B cell (primary cell): ENCODE measurements at places on chromosomes 13 and 19.

GRCh38 chr19:861756-862580 lies 2.5 kb downstream of the CFD start:
- DNase-seq = peak; percentile 65
- H3K36me3 ChIP-seq = no peaks in the 10 kb centered on the region

- no peaks in the 10 kb centered on the region for H3K36me3 ChIP-seq
- no peaks in the 10 kb centered on the region for H3K4me1 ChIP-seq
- no peak for DNase-seq
- no peak overlapping the region for H3K4me3 ChIP-seq
- H3K27ac ChIP-seq = no peak overlapping the region
Measured at GRCh38 chr19:33638167-33639034, 16.6 kb downstream of the CHST8 start.

DNA sequence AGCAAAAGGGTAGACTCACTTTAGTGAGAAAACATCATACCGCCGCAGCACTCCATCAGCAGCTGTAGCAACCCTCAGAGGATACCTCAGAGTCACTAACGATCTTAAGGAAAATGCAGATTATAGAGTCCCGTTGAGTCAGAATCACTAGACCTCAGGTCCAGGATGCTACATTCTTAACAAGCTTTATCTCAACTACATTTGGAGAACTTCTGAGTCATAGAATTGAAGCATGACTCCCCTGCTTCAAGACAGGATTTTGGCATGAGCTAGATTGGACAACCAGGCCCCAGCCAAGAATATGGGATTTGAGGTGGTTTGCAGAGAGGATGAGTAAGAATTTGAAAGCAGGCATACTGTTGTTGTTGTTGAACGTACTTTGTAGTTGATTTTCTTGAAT lies 118.9 kb upstream of the UBL3 start:
- no peaks in the 10 kb centered on the region for H3K27me3 ChIP-seq
- DNase-seq = no peak
- no peaks in the 10 kb centered on the region for H3K36me3 ChIP-seq

- H3K27me3 ChIP-seq = no peaks in the 10 kb centered on the region
- no peaks in the 10 kb centered on the region for H3K36me3 ChIP-seq
- H3K27ac ChIP-seq = peak overlapping the region; percentile 64
- peak overlapping the region; percentile 31 for H3K4me3 ChIP-seq
Measured at GRCh38 chr19:38252385-38252784, 3.8 kb downstream of the PPP1R14A start.

DNA sequence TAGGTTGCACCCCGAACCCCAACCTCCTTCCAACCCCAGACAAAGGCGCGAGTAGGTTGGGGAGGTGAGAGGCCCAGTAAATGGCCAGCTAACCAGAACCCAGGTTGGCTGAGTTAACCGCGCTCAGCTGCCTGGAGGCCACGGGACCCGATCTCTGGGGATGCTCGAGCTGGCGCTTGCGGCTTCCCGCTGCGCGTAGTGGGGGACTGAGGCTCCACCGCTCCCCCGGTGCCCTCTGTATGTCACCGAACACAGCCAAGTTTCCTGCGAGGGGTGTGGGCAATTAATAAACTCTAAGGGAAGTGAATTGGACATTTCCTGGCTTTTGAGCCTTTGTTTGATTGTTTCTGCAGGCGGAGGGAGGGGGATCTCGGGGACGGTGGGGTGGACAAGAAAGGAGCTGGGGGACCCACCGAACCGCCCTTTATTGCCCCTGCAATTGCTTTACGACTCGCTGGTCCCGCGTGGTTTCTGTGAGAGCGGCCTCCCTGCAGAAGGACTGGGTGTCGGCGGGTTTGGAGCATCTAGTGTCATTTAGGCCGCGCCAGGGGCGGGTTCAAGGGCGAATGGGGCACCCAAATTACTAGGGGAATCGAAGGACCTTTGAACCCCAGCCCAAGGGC lies 3.5 kb upstream of the ZIC5 start:
- H3K36me3 ChIP-seq = no peaks in the 10 kb centered on the region
- DNase-seq = peak; percentile 29
- no peak overlapping the region for H3K4me3 ChIP-seq

DNA sequence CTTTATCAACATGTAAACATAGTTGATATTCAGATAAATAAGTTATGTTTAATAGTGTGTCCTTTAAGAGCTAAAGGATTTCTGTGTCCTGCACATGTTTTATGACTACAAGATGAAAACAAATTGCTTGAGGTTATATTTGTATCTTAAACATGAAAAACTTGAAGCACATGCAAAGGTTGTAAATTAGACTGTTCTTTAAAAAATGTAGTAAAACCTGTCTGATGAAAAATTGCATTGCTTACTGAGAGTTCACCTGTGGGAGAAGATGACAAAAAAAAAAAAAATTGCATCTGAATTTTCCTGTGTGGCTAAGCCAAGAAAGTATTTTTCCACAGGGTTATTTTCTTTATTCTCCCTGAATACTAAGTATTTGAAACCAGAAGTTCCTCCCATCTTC lies 25.7 kb upstream of the LMO7 start:
- H3K36me3 ChIP-seq = no peaks in the 10 kb centered on the region
- no peaks in the 10 kb centered on the region for H3K27me3 ChIP-seq
- no peak overlapping the region for H3K27ac ChIP-seq

- H3K27ac ChIP-seq = no peak overlapping the region
- no peaks in the 10 kb centered on the region for H3K27me3 ChIP-seq
- no peaks in the 10 kb centered on the region for H3K4me1 ChIP-seq
- no peak for DNase-seq
Measured at GRCh38 chr19:3346677-3347353, 19.6 kb upstream of the NFIC start.
